ENCODE measurements at places on chromosomes 12 and 14.
A peak's percentile ranks its signal among the peaks of the same experiment; 100 is the strongest.

- DNase-seq: no peak
Measured at GRCh38 chr14:85122690-85123089, 407.3 kb upstream of the FLRT2 start.

GRCh38 chr14:52835122-52835903 is 43.9 kb upstream of the GNPNAT1 start:
- DNase-seq: no peak

DNA sequence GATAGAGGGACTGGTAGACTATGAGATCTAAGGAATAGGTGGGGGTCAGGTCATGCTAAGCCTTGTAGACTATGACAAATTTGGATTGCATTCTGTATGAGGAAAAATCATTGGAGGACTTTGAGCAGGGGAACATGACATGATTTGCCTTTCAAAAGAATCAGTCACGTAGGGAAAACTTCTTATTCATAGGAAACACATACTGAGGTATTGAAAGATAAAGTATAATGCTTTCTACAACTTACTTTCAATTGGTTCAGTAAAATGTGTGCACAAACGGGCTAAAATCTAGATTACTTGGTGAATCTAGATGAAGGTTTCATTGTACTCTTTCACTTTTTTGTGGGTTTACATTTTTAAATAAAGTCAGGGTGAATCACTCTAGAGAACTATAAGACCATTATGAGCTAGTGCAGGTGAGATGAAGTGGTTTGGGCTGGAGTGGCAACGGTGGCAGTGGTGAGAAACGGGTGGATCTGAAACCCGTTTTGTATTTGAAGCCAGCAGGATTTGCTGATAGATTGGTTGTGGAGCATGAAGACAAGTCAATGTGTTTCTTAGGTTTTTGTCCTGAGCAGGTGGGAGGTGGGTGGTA is 6.7 kb downstream of the BBS10 start:
- DNase-seq: no peak

DNA sequence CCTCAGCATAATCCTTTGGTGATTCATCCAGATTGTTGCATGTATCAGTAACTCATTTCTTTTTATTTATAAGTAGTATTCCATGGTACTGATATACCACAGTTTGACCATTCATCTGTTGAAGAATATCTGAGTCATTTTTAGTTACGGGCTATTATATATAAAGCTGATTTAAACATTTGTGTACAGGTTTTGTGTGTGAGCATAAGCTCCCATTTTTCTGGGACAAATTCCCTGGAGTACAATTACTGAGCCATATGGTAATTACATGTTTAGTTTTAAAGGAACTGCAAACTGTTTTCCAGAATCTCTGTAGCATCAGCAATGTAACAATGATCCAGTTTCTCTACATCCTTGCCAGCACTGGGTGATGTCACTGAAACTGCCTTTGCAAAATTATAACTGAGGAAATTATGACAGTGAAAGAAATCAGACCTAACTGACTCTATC is 236.2 kb upstream of the KRR1 start:
- no peak for DNase-seq

- DNase-seq: no peak
Measured at GRCh38 chr12:85016413-85016812, 19.7 kb downstream of the TSPAN19 start.

GRCh38 chr14:76863724-76864407 is 37.7 kb downstream of the LRRC74A start:
- DNase-seq: no peak

GRCh38 chr14:61560323-61560722 is 135.0 kb upstream of the HIF1A start:
- no peak for DNase-seq

- no peak for DNase-seq
Measured at GRCh38 chr12:48185181-48185919, 1.9 kb downstream of the CCDC184 start.

- DNase-seq: no peak
Measured at GRCh38 chr12:132484891-132485441, 5.0 kb upstream of the FBRSL1 start.

GRCh38 chr12:53234271-53234914 is 2.4 kb upstream of the RARG start:
- DNase-seq: peak; percentile 28

GRCh38 chr12:54282949-54283593 is 2.5 kb downstream of the HNRNPA1 start:
- peak; percentile 56 for DNase-seq

GRCh38 chr14:26554069-26554772 is 43.6 kb downstream of the NOVA1 start:
- no peak for DNase-seq

GRCh38 chr14:23443881-23444280 is 8.4 kb upstream of the MYH7 start:
- no peak for DNase-seq

DNA sequence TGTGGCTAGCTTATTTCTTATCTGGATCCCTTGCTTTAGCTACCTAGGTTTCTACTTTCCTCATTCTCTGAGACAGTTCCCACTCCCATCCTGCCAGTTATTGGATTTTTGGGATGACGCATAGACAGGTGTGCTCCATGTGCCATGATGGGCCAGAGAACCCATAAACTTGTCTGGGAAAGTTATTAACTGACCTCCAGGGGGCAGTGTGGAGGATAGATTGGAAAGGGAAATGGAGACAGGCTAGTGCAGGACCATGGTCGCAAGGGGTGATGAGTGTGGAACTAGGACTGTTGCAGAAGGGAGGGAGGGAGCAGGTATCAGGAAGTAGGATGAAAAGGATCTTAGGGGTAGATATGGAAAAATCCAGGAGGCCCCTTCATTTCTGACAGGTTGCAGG is 80.3 kb downstream of the ESRRB start:
- no peak for DNase-seq

DNA sequence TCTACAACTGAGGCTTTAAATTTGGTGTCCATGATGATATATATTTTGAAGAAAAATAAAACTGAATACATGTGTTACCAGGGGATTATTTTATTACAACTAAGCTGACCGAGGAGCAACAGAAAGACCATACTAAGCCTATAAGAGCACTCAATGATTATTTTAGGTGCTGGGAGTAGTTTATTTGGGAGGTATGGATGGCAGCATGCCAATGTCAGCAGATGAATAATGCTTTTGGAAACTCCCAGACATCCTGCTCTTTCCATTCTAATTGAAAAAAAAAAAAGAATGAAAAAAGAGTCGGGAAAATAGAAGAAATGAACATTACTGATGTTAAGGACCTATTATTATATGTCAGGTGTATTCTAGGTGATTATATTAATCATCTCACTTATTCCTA is 441.2 kb downstream of the BTG1 start:
- no peak for DNase-seq

GRCh38 chr14:93775744-93776143 is 12.5 kb downstream of the PRIMA1 start:
- no peak for DNase-seq

DNA sequence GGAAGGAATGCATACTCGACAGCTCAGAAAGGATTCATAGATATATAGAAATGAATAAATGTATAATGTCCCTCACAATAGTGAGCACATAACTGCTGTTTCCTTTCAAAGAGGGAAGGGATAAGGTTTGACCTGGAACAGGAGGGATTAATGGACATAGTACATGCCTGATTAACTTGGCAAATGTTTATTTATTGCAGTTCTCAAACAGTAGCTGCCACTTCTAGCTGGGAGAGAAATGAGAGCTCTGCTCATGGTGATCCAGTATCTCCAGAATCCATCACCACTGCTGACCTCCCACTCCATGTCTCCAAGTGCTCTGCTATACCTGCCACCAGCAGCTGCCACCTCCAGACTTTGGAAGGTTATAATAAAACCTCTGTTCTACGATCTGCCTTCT is 108.1 kb downstream of the LRIG3 start:
- no peak for DNase-seq

DNA sequence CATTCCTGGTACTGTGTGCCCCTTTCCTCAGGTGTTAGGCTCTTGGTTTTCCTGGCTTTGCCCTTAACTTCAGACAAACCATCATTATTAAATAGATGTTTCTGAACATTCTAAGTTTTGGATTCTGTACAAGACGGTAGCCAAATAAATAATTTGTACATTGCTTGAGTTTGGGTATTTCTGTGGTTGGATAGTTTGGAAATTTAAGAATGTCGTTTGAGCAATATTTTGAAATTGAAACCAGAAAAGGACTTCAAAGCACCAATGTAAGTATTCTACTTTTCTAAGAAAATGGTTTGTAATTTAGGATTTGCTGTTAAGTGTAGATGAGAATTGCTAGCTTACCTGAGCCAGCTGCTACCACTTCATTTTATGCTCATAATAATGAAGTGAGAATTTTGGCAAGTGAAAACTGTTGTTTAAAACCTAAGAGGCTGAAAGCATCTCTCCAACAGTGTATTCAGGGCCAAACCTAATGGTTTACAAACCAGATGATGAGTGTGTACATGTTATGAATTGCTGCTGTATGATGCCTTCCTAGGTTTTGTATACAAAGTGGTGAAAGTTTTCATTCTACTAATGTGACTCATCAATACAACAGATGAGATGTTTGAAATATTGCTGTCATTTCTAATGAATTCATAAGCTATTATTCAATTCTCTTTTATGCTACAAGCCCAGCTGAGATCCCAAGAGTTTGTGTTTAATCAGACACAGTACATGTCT is 181.5 kb upstream of the PRKD1 start:
- no peak for DNase-seq

- DNase-seq: no peak
Measured at GRCh38 chr12:98594050-98594835, 757 bp downstream of the SLC25A3 start.

DNA sequence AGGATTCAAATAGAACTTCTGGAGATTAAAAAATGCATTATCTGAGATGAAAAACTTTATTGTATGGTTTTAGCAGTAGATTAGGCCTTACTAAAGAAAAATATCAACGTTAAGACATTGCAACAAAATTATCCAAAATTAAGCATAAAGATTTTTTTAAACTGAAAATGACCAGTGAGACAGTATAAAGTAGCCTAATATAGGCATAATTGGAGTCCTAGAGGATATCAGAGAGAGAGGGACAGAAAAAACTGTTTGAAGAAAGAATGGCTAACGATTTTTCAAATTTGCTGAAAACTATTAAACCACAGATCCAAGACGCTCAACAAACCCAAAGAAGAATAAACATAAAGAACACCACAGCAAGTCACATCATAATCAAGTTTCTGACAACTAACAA is 149.5 kb upstream of the LMNTD1 start:
- no peak for DNase-seq

GRCh38 chr12:109716512-109717389 is 3.1 kb downstream of the FAM222A start:
- DNase-seq: no peak

GRCh38 chr12:122980183-122981035 is at the start of gene ARL6IP4:
TSS of gene ARL6IP4 (plus strand) at chr12:122980681. CDS start at chr12:122981140, 459 bp downstream.
- DNase-seq: peak; percentile 65

- no peak for DNase-seq
Measured at GRCh38 chr14:105864651-105865265, 338.4 kb downstream of the TMEM121 start.

DNA sequence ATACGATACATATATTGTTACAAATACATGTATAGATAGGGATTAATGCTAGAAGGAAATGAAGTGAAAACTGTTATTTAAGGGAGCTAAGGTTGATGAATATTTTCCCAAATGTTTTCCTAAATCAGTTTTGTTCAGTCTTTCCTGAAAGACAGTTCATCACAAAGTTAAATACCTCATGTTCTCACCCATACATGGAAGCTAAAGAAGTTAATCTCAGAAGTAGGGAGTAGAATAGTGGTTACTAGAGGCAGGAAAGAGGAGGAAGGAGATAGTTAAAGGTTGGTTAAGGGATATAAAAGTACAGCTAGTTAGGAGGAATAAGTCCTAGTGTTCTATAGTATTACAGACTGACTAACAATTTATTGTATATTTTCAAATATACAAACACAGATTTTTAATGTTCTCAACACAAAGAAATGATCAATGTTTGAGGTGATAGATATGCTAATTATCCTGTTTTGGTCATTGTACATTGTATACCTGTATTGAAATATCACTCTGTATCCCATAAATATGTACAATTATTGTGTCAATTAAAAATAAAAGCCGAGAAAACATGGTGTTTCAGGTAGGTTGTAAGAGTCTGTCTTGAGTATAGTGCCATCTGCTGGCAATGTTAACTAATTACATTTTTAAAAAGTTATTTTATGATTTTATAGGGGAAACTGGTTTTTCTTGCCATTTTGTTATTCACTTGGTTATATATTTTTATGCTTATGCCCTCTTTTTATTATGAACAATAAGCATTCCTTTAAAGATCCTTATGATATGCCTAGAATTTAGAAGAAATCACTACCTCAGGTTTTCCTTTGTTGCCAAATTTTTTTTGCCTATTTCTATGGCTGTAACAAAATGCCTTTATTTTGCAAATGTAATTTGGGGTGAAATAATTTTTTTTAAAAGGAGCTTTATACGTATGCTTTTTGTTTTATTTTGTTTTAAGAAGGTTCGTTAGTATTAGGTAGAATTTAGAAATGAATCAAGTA is 26.9 kb downstream of the ZDHHC17 start:
- no peak for DNase-seq

DNA sequence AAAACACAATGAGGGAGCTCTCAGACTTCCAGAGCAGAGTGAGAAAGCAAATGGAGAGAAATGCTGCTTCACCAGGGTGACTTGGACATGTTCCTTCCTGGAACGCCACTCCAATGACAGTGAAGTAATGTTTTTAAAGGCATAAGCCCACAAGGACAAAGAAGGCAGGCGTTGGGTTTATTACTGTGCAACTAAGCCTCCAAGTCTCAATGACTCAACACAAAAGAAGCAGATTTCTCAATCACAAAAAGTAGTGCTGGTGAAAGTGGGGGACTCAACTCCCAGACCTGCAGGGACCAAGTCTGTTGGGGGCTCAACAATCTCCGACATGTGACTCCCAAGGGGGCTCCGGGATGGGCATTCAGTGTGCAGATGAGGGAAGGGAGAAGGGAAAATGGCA is 505.2 kb downstream of the BCL11B start:
- no peak for DNase-seq

- DNase-seq: no peak
Measured at GRCh38 chr12:3598896-3599860, 108.2 kb downstream of the PRMT8 start.

DNA sequence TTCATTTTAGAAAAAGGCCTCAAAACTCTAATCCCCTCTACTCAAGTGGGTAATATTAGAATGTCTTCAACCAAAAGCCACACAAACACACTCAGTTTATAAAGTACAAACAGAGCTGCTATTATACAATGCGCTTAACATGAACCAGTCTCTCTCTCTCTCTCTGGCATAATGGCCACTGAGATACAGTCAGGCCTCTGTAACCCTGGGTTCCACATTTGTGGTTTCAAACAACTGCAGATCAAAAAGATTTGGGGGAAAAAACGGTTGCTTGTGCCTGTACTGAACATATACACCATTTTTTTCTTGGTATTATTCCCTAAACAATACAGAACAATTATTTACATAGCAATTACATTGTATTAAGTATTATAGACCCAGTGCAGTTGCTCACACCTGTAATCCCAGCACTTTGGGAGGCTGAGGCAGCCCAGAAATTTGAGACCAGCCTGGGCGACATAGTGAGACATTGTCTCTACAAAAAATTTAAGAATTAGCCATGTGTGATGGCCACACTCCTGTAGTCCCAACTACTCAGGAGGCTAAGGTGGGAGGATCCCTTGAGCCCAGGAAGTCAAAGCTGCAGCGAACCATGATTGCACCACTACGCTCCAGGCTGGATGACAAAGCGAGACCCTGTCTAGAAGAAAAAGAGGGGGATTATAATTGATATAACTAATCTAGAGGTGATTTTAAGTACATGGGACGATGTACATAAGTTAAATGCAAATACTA is 5.6 kb downstream of the SLC11A2 start:
- DNase-seq: no peak

- no peak for DNase-seq
Measured at GRCh38 chr14:21090940-21091663, 7.4 kb downstream of the ZNF219 start.

- DNase-seq: no peak
Measured at GRCh38 chr12:56304872-56305590, 4.9 kb upstream of the CS start.
